Stimulated activated CD8-positive, alpha-beta memory T cell treated with anti-CD3 and anti-CD28 coated beads, Interleukin-4, amount 100 ng/mL, for 1 hour (primary cell): ENCODE measurements at places on chromosomes 7 and 10.

DNA sequence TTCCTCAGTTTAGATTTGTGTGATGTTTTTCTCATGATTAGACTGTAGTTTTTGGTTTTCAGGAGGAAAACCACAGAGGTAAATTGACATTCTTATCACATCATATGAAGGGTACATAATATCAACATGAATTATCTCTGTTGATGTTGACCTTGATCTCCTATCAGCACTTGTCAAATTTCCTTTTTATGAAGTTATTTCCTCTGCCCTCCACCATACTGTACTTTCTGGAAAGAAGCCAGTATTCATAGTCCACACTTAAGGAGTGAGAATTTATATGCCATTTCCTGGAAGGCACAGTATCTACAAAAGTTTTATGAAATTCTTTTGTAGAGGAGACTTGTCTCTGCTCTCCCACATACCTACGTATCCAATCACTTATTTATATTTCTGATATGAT lies 807.2 kb upstream of the MBL2 start:
- DNase-seq, result no peak

- no peak for DNase-seq
Observed at GRCh38 chr7:5525271-5526099, 101.9 kb upstream of the TNRC18 start.

GRCh38 chr7:44460325-44460724 lies 30.1 kb downstream of the NUDCD3 start:
- DNase-seq, result peak; percentile 27

DNA sequence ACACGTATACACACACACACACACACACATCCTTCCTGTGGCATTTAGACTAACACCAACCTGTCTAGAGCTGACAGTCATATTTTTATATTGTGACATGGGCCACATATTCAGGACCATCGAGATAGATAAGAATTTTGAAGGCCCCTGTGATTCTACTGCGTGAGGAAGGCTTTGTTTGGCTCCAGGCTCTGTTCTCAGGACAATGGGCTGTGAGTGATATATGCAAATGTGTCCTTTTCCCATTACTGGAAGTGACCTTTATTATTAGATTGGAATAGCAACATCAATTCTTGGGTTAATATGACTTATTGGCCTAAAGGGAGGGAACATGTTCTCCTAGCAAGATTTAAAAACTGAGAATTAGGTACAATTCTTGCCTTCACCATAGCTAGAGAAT lies 156.1 kb downstream of the SPAG6 start:
- DNase-seq, result no peak

DNA sequence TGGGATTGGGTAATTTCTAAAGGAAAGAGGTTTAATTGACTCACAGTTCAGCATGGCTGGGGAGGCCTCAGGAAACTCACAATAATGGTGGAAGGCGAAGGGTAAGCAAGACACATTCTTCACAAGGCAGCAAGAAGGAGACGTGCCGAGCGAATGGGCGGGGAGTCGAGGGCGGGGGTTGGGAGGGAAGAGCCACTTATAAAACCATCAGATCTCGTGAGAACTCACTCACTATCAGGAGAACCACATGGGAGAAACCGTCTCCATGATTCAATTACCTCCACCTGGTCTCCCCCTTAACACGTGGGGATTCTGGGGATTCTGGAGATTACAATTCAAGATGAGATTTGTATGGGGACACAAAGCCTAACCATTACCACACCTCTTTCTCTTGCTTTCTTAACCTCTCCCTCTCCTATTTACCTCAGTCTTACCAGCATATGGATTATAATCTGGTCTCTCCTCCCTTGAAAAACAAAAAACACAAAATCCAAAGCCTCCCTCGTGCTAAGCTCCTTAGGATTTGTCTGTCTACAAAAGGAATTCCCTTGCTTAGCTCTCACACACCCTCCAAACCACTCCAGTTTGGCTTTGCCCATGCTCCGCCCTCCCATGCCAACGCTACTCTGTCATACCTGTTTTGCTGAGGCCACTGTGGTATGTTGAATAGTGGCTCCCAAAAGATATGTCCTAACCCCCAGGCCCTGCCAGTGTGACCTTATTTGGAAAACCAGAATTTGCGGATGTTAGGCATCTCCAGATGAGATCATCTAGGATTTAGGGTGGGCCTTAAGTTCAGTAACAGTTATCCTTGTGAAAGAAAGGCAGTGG lies 19.6 kb upstream of the EFCAB10 start:
- no peak for DNase-seq

DNA sequence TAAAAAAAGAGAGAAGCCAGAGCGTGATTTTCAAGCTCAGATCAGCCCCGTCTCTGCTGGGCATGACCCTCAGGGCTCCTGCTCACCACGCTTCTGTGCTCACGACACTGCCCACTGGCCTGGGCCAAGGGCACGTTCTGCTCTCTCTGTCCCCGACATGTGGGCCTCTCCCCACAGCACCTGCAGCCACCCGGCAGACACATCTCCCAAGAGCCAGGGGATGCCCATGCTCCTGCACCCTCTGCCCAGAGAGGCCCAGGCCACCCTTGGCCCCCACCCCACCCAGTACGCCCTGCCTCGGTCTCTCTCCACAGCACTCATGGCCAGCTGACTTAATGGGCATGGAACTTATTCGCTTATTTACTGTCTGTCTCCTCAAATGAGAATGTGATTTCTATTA lies 175.4 kb upstream of the RNF32 start:
- DNase-seq, result no peak

- DNase-seq, result no peak
Observed at GRCh38 chr10:75072727-75073126, 38.7 kb upstream of the SAMD8 start.

DNA sequence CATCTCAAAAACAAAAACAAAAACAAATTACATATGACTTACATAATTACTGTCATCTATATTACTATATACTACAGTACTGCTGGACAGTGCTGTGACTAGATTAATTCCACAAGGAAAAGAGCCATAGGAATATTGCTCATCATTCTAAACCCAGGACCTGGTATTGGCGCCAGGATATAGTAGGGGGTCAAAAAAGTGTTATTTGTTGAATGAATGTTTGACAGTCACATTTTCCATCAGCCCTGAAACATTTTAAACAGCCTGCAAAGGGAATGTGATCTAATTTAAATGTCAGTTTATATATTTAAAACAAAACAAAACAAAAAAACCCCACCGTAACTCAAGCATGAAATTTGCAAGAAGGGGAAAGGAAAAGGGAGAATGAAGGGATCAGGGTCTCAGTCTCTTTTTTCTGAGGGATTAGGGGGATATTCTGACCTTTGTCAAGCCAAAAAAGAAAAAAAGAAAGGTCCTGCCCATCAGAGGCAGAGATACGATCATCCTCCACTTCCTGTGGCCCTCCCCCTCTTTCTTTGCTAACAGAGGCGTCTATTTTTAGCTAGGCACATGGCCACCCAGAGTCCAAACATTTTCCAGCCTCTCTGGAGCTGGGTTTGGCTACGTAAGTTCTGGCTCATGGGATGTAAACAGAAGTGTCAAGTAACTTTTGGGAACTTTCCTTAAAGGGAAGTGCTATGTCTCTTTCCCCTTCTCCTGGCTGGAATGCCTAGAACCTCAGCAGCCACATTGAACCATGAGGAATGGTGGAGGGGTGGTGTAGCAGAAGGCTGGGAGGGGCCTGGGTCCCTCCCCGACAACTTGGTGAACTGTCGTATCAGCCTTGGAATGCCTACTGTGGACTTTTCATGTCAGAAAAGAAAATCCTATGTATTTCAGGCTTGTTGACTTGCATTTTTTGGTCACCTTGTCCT lies 44.6 kb upstream of the DLG5 start:
- DNase-seq, result no peak

DNA sequence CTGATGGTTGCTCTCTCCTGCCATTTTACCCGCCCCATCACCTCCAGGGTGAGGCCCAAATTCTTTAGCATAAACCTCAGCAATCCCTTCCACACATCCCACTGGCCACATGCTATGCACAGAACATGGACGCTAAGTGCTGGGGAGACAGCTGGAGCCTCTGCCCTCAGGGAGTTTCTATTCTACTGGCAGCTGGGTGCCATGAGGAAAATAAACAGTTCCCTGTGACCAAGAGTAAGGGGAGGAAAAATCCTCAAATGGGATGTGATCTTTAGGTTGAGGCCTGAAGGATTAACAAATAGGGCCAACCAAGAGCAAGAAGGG lies 1.2 kb downstream of the PARP12 start:
- DNase-seq, result no peak

DNA sequence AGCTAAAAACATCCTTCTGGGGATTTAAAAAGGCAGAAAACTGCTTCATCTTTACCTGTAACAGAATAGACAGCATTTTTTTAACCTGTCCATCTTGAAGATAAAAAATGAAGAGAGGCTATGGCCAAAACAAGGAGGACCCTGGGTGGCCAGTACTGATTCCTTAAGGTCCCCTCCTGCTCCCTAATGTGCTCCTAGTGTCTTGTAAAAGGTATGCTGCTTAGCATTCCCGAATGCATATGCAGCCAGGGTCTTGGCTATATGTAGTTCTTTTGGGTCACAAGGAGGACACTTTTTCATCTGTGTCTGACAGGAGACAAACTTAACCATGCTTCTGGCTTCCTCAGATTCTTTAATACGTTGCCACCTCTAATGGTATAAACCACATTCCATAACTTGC lies 93.9 kb upstream of the SLC13A1 start:
- no peak for DNase-seq

DNA sequence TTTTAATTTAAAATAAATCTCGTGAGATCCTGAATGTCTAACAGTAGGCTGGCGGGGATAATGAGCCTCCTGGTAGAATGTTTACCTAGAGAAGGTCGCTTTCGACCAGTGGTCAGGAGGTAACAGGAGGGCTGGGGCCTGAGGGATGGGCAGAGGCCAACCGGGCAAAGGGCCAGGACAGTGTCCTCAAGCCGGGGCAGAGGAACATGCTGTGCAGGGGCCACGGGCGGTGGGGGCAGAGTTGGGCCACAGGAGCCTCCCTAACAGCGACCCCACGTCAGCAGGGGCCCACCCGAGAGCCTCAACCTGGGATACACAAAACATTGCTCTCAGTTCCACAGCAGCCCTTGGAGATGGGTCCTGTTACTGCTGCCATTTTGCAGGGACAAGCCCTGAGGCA lies 14.5 kb downstream of the CFAP46 start:
- no peak for DNase-seq

DNA sequence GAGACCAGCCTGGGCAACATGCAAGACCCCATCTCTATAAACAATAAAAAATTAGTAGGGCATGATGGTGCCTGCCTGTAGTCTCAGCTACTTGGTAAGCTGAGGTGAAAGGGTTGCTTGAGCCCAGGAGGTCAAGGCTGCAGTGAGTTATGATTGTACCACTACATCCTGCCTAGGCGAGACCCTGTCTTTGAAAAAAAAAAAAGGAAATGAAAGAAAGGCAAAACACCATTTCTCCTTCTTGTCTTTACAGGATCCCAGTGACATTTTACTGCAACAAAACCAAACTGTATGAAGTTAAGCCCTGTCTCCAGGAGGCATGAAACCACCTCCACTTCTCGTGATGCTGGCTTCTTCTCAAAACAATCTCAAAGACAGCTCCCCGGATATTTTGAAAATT lies 29.9 kb upstream of the PBLD start:
- no peak for DNase-seq

GRCh38 chr10:91206837-91207474 lies 13.5 kb upstream of the PCGF5 start:
- DNase-seq, result no peak

DNA sequence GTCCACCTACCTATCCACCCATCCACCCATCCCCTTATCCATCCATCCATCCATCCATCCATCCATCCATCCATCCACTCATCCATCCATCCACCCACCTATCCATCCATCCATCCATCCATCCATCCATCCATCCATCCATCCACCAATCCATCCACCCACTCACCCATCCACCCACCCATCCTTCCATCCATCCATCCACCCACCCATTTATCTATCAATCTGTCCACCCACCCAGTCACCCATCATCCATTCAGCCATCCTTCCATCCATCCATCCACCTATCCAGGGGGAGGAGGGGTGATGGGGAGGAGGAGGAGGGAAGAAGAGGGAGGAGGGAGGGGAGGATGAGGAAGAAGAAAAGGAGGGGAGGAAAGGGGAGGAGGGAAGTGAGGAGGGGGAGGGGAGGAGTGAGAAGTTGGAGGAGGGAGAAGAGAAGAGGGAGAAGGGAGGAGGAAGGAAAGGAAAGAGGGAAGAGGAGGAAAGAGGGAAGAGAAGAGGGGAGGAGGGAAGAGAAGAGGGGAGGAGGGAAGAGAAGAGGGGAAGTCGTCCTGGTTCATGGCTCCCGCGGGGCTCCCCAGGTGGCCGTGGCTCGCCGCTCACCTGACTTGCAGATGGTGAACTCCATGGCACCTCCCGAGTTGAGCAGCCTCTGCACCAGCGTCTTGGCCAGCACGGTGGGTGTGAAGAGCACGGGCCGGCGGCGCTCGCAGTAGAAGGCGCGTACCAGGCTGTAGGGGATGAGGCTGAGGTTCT lies 68.8 kb upstream of the GNA12 start:
- no peak for DNase-seq

- no peak for DNase-seq
Observed at GRCh38 chr7:155917836-155918430, 105.7 kb upstream of the SHH start.

DNA sequence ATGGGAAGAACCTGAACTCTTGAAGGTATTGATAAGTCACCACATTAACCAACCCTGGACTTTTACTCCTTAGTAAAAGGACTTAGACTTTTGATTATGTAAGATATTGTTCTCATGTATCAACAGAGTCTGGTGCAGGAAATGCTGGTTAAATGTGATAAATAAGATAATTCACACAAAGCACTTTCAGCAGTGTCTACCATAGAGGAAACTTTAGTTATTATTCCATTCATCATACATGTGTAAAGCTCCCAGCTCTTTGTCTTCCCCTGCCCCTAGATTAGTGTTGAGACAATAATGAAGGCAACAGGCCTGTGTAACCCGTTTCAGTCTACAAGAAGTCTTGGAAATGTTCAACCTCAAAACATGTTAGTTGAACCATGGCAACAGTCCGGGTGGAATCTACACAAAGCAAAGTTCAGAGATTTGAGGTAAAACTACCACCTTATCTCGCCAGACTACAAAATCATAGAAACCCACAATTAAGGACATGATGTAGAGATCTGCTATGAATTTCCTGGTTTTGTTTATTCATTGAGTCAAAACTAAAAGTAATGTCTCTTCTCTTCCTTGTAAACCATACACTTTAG lies 109.9 kb upstream of the ADO start:
- DNase-seq, result no peak

DNA sequence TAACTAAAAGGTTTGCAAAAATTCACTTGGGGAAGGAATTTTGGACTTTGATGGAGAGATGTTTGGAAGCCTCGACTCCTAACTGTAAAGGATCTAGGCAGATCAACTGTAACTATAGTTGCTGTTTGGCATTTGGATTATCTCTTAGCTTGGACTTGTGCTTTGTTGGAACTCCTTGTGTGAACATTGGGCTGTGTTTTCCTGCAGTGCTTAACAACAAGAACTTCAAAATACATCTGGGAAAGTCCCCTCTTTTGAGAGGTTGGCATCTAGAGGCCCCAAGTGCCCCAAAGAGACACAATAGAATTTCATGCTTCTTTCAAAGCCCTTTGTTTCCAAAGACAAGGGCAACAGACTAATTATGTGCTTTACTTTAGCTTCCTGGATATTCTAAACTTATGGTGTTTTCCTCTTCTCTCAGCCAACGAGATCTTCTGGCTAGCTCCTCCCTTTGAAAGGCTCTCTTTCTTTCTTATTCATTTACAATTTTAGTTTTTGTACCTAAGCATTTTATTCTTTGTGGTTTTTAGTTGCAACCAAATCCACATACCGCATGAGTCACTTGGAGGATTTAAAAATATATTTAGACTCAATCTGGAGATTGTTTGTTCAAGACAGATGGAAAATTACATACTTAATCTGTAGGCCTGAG lies 11.6 kb downstream of the ABCA13 start:
- DNase-seq, result no peak
